Progenitor cell of endocrine pancreas (in vitro differentiated cells): ENCODE measurements at places on chromosomes 4 and X.

DNA sequence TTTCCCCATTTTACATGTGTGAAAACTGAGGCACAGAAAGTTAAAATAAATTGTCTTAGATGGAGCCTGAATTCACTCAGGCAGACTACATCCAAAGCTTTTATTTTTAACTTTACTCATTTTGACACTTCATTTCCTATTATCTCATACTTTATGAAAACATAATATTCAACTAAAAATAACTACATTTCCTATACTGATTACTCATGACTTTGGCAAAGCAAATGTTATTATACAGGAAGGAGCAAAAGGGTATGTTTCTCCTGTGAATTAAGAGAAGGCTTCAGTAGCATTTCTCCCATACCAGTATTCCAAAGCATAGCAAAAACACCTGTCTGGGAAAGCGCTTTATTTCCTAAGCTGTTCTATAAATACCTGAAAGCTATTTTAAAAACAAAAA lies 178.6 kb downstream of the ADAMTS3 start:
- no peak for DNase-seq

GRCh38 chr4:141302924-141303323 lies 82.2 kb downstream of the ZNF330 start:
- no peak for DNase-seq

DNA sequence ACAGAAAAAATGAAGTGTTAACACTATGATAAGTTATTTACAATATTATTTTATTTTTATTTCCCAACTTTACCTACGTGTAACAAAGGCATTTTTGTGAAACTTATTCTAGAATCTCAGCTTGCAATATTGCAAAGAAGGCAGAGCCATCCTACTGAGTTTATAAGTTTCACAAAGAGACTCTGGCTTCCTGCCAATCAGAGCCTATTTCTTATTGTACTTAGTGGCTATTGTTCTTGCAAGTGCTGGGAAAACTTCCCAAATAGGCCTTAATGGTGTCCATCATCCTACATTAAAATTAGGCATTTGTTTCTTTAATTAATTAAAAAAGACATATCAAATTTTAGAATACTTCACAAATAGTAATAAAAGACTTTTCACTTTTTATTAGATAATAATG lies 233.2 kb downstream of the EPHA5 start:
- DNase-seq, result no peak

- no peak for DNase-seq
Measured at GRCh38 chr4:74189331-74190043, 31.6 kb downstream of the MTHFD2L start.

DNA sequence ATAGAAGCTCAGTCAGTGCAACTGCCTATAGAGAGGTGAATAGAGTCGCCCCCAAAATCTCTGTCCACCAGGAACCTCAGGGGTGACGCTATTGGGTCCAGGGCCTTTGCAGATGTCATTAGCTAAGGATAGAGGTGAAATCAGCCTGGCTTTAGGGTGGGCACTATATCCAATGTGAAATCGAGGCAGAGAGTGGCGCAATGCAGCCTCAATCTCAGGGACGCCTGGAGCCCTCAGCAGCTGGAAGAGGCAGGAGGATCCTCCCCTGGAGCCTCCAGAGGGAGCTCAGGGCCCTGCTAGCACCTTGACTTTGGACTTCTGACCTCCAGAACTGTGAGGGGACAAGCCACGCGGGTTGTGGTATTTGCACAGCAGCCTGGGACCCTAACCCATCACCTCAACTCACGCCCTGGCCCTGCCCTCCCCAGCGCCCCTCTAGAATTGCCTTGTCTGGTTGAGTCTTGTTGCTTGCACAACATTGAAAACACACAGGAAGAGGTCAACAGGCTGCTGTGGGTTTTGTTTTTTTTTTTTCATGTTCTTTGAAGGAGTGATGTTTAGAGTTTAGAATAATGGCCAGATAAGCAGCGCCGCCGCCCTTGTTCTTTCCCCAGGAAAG lies 89.4 kb upstream of the PSAPL1 start:
- no peak for DNase-seq

DNA sequence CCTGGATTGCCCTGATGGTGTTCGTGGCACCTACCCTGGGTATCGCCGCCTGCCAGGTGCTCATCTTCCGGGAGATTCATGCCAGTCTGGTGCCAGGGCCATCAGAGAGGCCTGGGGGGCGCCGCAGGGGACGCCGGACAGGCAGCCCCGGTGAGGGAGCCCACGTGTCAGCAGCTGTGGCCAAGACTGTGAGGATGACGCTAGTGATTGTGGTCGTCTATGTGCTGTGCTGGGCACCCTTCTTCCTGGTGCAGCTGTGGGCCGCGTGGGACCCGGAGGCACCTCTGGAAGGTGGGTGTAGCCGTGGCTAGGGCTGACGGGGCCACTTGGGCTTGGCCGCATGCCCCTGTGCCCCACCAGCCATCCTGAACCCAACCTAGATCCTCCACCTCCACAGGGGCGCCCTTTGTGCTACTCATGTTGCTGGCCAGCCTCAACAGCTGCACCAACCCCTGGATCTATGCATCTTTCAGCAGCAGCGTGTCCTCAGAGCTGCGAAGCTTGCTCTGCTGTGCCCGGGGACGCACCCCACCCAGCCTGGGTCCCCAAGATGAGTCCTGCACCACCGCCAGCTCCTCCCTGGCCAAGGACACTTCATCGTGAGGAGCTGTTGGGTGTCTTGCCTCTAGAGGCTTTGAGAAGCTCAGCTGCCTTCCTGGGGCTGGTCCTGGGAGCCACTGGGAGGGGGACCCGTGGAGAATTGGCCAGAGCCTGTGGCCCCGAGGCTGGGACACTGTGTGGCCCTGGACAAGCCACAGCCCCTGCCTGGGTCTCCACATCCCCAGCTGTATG lies 1.8 kb downstream of the AVPR2 start:
- no peak for DNase-seq

GRCh38 chrX:103882999-103883398 lies 50.9 kb upstream of the RAB9B start:
- no peak for DNase-seq
